Activated CD4-positive, alpha-beta T cell treated with anti-CD3 and anti-CD28 coated beads for 24 hours (primary cell): ENCODE measurements at places on chromosomes 5 and 9.

DNA sequence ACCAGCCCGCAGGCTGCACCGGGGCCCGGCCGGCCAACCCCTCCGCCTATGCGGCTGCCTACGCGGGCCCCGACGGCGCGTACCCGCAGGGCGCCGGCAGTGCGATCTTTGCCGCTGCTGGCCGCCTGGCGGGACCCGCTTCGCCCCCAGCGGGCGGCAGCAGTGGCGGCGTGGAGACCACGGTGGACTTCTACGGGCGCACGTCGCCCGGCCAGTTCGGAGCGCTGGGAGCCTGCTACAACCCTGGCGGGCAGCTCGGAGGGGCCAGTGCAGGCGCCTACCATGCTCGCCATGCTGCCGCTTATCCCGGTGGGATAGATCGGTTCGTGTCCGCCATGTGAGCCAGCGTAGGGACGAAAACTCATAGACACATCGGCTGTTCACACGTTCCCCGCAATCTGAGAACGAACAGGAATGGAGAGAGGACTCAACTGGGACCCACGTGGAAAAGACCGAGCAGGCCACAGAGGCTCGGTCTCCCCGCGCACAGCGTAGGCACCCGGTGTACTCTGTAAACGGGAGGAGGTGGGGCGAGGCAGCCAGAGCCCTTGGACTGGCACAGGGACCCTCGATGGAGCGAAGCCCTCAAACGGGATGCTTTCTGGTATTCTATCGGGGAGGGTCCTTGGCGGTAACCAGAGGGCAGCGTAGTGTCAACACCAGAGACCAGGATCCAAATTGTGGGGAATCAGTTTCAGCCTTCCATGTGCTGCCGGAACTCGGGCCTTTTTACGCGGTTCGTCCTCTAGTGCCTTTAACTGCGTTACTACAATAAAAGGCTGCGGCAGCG, 1.9 kb downstream of the FOXE1 start:
- no peak for DNase-seq

GRCh38 chr5:55897206-55897894, 46.2 kb downstream of the IL31RA start:
- no peak for DNase-seq

DNA sequence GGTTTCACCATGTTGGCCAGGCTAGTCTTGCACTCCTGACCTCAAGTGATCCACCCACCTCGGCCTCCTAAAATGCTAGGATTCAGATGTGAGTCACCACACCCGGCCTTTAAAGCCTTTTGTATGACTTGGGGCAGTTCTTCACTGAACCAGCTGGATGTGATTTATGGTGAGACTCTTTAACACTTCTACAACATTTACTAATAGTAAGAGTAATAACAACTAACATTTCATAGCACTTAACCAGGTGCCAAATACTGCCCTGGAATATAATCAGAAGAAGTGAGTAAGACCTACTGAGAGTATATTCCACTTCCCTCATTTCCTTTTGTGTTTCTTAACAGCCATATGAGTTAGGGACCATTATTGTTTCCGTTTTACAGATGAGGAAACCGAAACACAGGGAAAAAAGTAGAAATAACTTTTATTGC, 10.0 kb downstream of the ZSWIM6 start:
- DNase-seq = no peak

GRCh38 chr5:176441921-176442323, 6.3 kb upstream of the FAF2 start:
- DNase-seq = no peak

- DNase-seq = no peak
Measured at GRCh38 chr9:70049672-70050271, 6.1 kb downstream of the MAMDC2 start.
